Activated CD4-positive, alpha-beta T cell treated with anti-CD3 and anti-CD28 coated beads, Interleukin-2, amount 50 U/mL, for 4 hours (primary cell): ENCODE measurements at places on chromosomes 11 and 22.

- no peak for DNase-seq
These were observed 20.0 kb upstream of the NDUFC2 start for GRCh38 chr11:78099666-78100065.

GRCh38 chr11:63769714-63770455 lies 1.3 kb upstream of the ZFTA start:
- DNase-seq: no peak

DNA sequence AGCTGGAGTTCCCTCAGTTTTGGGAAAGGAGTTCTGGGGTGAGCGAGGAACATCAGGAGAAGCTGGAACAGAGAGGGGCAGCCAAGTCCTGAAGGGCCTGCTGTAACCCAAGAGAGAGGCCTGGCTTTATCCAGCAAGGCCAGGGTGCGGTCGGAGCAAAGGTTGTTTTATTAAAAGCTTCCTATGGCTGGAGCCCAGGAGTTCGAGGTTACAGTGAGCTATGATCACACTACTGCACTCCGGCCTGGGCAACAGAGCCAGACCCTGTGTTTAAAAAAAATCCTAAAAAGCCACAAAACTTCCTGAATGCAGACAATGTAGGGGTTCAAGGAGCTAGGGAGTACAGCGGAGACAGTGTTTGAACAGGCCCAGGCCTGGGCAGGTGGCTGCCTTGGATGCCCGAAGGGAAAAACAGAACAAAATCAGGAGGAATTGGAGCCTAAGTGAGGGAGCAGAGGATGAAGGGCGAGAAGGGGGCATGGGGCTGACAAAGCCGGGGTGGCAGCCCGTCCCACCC lies 22.2 kb upstream of the MALAT1 start:
- DNase-seq: no peak

DNA sequence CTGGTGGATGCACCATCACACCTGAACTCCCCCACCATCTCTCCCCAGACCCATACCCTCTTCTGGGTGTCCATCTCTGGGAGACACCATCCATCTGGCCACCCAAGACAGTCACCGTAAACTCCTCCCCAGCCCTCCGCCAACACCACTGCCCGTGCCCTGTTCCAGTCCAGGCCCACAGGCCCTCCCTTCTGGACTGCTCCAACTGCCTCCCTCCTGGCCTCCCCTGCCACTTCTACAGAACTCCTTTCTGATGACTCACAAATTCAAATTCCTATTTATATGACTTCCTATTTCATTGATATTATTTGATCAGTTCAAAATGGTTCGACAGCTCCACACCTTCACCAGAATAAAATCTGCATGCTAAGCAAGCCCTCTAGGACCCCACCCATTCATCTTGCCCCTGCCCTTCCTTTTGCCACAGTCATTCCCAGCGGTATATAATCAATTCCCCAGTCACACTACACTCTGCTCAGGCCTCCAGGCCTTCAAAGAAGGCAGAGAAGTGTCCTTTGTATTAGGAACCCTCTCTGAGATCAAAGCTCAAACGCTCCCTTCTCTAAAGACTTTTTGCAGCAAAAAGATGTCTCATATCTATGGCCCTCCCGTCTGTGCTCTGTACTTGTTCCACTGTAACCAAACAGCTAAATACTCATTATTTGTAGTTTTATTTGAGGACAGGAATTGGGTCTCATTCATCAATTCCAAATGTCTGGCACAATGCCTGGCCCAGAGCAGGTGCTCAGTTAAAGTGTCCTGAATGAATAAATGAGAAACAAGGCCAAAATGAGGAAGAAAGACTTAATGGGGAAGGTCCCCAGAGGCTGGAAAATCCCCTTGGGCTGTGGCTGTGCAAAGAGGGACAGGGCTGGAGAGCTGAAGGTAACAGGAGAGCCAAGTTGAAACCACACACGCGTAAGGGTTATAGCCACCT lies 29.0 kb downstream of the MYH9 start:
- DNase-seq: no peak

DNA sequence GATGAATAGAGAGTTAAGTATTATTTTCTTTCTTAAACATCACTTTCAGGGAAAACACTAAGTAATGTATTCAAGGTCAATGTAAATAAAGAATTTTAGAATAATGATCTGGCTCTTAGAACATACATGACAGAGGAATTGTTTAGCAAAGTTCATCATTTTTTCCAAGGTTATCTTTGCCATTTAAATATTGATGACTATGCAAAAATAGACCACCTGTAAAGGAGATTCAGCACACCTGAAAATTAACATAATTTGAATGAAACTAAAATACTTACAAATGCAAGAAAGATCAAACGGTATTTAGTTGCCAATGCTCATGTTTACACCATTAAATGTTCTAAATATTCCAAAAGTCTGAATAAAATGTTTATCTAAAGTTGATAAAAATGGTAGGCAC lies 782.6 kb upstream of the CHORDC1 start:
- no peak for DNase-seq

DNA sequence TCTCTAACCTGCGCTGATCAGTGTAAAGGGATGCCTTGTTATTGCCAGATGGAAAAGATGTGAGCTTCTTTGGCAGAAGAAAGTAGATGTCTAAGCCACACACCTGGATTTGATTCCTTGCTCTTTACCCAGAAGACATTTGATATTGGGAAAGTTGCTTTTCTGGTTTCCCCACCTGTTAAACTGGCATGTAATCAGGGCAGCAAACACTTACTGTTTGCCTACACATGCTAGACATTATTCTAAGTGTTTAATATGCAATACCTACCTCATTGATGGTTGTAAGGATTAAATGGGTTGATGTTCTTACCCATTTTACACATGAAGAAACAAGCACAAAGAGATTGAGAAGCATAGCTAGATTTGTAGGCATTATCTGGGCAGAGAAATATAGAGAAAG lies 16.6 kb downstream of the ASRGL1 start:
- no peak for DNase-seq

GRCh38 chr11:91798240-91798639 lies 426.4 kb upstream of the FAT3 start:
- DNase-seq: no peak

DNA sequence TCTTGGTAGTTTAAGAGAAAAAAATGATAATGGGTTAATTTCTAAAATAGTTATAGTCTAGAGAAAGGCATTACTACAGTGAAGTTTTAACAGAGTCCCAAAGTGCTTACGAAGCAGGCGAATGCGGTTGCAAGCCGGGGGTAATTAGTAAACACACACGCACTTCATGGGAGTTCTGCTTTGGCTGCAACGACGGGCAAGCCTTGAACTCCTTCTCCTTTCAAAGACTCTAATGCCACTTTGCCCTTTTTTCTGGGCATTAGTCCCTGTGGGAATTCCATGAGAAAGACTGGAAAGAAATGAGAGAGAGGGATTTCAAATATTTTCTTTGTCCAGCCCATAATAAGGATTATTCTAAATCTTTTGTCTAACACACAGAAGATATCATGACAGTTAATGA lies 66.1 kb downstream of the TENM4 start:
- no peak for DNase-seq
